ENCODE measurements at places on chromosomes 2 and 18.

- DNase-seq = no peak
These were observed at the start of gene ABCA12 for GRCh38 chr2:215138479-215138878. Gene ABCA12 (minus strand): TSS chr2:215138626. CDS start chr2:215138208, 418 bp downstream.

GRCh38 chr2:118225666-118226065, 137.4 kb downstream of the INSIG2 start:
- no peak for DNase-seq

DNA sequence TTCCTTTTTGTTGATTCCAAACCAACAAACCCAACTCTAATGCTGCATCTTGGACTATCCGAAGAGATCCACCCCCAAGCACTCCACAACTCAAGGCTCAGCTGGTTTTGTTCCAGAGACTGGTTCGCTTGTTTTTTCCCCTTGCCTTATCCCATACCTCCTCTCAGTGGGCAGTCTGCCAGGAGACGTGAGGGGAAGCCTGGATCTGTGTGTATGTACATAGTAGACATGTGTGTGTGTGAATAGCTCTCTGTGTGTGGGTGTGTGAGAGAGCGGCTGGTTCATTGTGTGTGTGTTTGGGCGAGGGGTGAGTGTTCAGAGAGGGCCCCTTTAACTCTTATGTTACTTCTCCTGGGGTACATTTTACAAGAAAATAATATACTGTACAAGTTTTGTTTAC, 94.4 kb downstream of the NRP2 start:
- DNase-seq = no peak

- DNase-seq = no peak
These were observed 251.9 kb upstream of the RAB12 start for GRCh38 chr18:8357320-8357719.

- no peak for DNase-seq
These were observed 113.4 kb downstream of the GBX2 start for GRCh38 chr2:236054621-236055305.

DNA sequence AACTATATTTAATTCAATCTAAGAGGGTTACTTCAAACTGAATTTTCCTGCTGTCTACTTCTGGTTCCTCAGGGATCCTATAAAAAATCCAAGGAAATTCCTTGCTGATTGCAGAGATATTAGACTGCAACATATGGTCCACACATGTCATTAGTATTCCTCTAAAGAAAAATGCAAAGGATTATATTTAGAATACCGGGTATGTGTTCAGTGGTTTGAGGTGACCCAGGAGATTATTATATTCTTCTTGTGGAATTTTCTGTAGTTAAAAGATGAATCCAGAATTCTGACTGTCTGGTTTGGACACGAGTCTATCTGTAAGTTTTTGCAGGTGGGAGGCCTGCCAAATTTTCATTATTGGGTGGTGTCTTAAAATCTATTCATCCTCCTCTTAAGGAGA, 18.2 kb downstream of the HOXD1 start:
- no peak for DNase-seq

GRCh38 chr2:86221066-86221684, 21.9 kb downstream of the MRPL35 start:
- no peak for DNase-seq

DNA sequence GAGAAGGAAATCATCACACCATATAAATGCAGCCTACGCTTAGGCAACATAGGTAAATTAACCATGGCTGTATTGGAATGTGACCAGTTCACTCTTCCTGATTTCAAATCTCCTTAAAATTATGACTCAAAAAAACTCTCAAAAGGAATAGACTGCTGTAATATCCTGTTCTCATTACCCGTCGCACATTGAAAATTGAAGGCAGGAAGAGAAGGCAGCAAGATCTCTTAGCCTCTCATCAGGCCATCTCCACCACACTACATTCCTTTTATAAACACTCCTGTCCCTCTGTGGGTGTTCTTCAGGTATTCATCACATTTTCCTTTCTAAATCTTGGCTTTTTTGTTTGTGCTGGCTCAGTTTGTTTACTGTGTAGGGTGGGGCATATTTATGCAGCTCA, 83.2 kb downstream of the PPP1R1C start:
- no peak for DNase-seq

- no peak for DNase-seq
These were observed 54.4 kb downstream of the CWC22 start for GRCh38 chr2:179952658-179953057.

GRCh38 chr2:233261819-233262555, 10.5 kb downstream of the ATG16L1 start:
- DNase-seq = no peak

DNA sequence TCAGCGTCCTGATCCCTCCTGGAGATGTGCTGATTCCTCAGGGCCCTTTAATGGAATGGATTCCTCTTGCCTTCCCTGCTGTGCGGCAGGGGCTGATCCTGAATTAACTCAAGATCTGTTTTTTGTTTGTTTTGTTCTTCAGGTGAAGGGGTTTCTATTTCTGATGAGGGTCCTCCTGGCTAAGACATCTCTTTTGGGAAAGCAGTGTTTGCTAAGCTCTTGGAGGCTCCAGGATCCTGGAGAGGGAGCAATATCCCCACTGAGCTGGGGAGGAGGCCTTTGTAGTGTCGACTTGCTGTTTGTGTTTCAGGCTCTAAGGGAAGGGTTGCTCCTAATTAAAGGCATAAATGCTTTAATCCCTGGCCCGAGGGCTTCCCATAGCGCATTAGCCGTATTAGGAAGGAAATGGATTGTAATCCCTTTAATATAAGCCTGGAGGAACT, 65.3 kb upstream of the FOXI3 start:
- DNase-seq = no peak

DNA sequence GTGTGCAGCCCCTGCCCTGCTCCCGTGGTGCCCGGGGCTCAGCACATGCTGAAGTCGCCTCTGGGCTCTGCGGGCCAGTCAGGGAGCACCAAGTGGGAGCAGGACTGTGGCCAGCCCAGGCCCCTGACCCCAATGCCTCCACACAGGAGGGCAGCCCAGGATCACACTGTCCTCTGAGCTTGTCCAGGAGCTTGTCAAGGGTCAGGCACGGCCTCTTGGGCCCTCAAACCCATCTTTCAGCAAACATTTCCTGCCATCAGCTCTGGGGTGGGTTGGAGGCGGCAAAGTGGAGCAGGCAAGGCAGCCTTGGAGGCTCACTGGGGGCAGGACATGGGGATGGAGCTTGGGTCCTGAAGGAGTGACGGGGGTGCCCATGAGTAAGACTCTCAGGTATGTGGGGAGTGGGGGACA, 10.3 kb downstream of the SNED1 start:
- DNase-seq = no peak

GRCh38 chr2:134764164-134764563, 45.4 kb upstream of the TMEM163 start:
- no peak for DNase-seq

- DNase-seq = no peak
These were observed 20.6 kb downstream of the TEX44 start for GRCh38 chr2:231613331-231613662.

GRCh38 chr2:170155022-170155722, 22.8 kb upstream of the MYO3B start:
- DNase-seq = no peak

DNA sequence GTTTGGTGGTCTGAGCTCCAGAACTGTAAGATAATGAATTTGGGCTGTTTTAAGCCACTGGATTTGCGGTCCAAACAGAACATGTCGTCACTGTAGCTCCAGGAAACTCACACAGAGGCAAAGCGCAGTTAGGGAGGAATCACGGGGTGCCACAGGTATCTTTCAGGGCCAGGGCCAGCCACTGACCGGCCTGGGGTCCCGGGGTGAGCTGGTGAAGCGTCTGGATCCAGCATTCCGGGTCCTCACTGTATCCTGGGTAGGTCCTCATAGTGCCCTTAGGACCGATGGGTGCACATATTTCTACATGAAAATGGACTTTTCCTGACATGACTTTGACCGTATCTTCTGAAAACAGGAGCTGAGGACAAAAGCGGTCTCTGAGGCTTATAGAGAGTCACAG, 196.0 kb upstream of the HDAC4 start:
- no peak for DNase-seq

DNA sequence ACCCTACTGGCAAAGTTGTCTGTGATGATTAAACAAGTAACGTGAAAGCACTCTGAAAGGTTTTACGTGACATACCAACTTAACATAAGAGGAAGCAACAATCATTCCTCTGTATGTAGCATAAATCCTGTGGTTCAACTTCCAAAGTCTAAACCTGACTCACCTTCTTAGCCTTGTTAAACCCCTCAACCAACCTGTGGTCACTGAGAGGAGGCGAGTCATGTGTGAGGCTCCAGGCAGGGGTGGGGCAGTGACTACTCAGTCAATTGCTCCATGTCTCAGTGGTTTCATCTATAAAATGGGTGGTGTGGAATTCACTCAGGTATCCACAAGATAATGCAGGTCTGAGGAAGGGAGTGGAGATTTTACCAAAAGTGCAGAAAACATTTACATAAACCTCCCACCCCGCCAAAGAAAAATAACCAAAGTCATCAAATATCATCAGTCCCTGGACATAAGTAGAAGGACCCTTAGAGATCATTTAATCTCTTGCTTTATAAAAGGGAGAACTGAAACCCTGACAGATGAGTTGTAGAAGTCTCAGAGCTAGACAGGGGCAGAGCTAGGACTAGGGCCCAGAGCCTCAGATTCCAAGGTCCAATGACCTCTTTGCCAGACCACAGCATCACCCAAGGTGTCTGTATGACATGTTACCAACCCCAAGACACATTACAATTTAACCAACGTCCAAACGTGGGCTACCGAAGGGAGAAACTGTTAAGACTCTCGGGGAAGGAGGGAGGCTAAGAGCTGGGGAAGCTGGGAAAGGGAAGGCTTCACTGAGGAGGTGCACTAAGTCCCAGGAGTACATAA, 3.7 kb upstream of the PCBP1 start:
- DNase-seq = no peak

DNA sequence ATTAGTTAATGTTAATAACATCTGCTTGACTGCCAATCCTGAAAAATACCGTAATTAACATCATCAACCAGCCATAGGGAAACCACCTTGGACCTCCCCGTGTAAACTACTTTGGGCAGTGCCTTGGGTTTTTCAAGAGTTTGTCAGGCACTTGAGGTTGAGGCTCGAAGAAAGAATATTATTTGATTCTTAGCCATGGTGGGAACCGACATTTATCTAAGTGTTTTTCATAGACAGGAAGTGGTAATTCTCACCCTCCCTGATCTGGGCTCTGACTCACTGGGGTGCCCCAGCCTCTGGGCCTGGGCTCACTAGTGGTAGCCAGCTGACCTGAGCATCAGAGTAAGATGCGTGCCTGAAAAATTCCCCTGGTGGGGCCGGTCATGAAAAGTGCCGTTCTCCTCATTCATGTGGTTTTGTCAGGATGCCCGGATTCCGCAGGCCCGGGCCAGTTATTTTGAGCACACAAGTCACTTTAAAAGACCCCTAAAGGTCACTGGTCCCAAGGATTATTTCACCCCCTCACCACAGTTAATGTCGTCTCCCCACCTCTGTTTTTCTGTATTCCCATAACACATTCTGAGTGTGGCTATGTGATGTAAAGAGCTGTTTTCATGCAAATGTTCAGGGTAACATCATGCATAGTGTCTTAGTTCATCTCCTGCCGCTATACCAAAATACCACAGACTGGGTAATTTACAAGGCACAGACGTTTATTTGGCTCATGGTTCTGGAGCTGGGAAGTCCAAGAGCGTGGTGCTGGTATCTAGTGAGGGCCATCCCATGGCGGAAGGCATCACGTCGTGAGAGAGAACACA, 21.6 kb upstream of the SPATA3 start:
- DNase-seq = no peak

GRCh38 chr2:2804528-2804927, 473.5 kb upstream of the MYT1L start:
- no peak for DNase-seq

GRCh38 chr2:85994421-85994777, 105.6 kb upstream of the ST3GAL5 start:
- no peak for DNase-seq

DNA sequence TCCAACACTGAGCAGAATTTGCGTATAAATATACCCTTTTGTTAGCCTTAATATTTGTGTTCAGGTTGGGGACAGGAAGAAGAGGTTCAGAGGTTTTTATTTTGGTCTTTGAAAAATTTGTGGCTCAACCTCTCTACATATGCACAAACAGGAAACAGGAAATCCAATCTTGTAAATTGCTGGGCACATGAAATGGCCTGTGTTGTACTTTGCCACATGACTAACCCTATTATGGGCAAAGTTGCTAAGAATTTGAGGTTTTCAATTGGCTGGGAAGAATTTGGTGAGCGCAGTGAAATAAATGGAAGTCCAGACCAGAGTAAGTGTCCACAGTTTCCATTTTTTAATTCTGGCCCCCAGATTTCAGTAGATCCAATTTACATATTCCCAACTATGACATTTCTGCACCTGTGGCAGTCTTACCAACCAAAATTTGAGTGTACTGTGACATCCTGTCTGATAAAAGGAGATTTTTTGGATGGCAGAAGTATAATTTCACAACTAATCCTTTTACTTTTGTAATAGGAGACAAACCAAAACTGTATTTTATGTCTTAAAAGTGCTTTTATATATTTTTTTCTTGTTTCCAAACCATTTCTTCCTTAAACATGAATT, 63.6 kb downstream of the COX7A2L start:
- no peak for DNase-seq

DNA sequence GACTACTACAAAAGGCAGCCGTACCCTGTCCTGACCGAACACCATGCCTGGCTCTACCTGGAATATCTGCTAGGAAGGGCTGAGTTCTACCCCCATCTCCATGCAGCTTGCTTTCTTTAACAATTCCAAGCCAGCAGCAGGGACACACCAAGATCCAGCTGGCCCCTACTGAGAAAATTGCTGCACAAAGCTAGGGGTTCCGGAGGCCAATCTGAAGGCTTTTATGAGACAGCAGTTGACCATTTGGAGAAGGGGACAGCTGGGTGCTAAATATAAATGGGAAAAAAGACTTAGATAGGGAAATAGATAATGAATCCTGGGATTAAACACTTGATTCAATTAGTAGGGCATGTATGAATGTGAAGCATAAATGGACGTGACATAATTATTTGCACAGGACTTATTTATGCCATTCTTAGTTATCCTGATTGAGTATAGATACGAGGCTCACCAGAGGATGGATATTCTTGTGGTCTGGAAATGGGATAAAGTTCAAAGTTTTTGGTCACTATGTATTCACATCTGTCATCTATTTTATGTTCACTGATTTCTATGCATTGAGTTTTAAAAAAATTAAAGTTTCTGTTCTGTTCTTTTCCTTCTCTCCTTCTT, 204.0 kb downstream of the ZNF521 start:
- no peak for DNase-seq

DNA sequence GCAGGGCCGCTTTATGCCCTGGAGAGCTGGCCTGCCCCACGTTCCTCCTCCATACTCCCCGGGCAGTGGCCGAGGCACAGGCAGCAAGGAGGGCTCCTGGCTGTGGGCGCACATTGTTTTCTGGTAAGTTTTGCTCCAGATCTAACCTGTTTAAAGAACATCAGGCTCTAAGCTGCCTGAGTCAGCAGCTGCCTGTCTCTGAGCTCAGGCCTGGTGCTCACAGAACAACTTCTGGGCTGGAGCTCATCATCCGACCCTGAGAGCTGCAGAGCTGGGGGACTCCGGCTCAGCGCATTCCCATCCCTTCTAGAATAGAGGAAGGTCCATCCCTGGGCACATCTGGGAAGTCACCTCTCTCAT, 54.5 kb upstream of the PXDN start:
- no peak for DNase-seq
